ENCODE measurements at places on chromosomes 2 and 18. TPM values are rescaled to one million over a fixed set of nuclear protein-coding genes. Genes with fewer than 3 reads are reported as not detected.

ZNF521 gene
- total RNA-seq = 8.4 TPM

HOXD13 gene
- not detected for total RNA-seq

MZT2A gene
- 45.9 TPM for total RNA-seq

ZNF385B gene
- total RNA-seq = 18.4 TPM

NAT8 gene
- total RNA-seq = not detected

CELF4 gene
- 60.7 TPM for total RNA-seq

DHRS9 gene
- total RNA-seq = 0.94 TPM

MYO3B gene
- total RNA-seq = 0.16 TPM

SCG2 gene
- 52.9 TPM for total RNA-seq

SPHKAP gene
- 21.2 TPM for total RNA-seq

TMEM163 gene
- total RNA-seq = 14.3 TPM

CSRNP3 gene
- total RNA-seq = 246 TPM

STARD6 gene
- not detected for total RNA-seq

XDH gene
- total RNA-seq = not detected

EIF5B gene
- total RNA-seq = 16.2 TPM

MYL12B gene
- total RNA-seq = 156 TPM

PKDCC gene
- total RNA-seq = 16.2 TPM

AOX1 gene
- 0.94 TPM for total RNA-seq

MRPS5 gene
- total RNA-seq = 49.0 TPM

PROKR1 gene
- total RNA-seq = 2.0 TPM

RASGRP3 gene
- 11.1 TPM for total RNA-seq

UGT1A10 gene
- not detected for total RNA-seq

FAM237A gene
- total RNA-seq = not detected

SLC1A4 gene
- 57.9 TPM for total RNA-seq

CYP27A1 gene
- total RNA-seq = 2.8 TPM

CRIM1 gene
- 105 TPM for total RNA-seq

LYG2 gene
- total RNA-seq = not detected

C2orf92 gene
- 3.6 TPM for total RNA-seq

SOWAHC gene
- total RNA-seq = 44.0 TPM

UNC50 gene
- 51.8 TPM for total RNA-seq

PTPRN gene
- total RNA-seq = 32.6 TPM

STPG4 gene
- total RNA-seq = 0.78 TPM

IL1RN gene
- not detected for total RNA-seq

DCDC2C gene
- total RNA-seq = 0.62 TPM

STON1 gene
- total RNA-seq = 9.4 TPM

GCG gene
- total RNA-seq = not detected

UNC80 gene
- 12.3 TPM for total RNA-seq

LYPD6 gene
- 14.3 TPM for total RNA-seq

SLC14A1 gene
- total RNA-seq = 4.1 TPM

UBE2E3 gene
- 116 TPM for total RNA-seq

TMEM200C gene
- total RNA-seq = 16.4 TPM

IL36B gene
- not detected for total RNA-seq

ERBB4 gene
- 127 TPM for total RNA-seq

XIRP2 gene
- 0.78 TPM for total RNA-seq

ZAP70 gene
- total RNA-seq = 1.1 TPM

ZSWIM2 gene
- 1.2 TPM for total RNA-seq

Measured in occipital lobe (tissue), 3 donors.